ENCODE measurements at places on chromosomes 7 and 10.

- DNase-seq: no peak
Measured at GRCh38 chr7:79923953-79924352, 210.7 kb upstream of the GNAI1 start.

DNA sequence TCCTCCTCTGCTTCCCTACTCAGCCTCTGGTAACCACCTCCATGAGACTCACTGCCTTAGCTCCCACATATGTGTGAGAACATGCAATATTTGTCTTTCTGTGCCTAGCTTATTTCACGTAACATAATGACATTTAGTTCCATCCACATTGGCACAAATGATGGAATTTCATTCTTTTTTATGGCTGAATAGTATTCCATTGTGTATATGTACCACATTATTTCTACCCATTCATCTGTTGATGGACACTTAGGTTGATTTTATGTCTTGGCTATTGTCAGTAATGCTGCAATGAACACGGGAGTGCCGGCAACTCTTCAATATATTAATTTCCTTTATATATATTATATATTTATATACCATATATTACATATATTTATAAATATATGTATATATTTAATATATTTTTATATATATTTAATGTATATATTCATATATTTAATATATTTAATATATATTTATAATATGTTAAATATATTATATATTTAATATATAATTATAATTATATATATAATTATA lies 1046.9 kb downstream of the DNAJB9 start:
- DNase-seq: no peak

GRCh38 chr7:152313831-152314604 lies 121.8 kb downstream of the KMT2C start:
- peak; percentile 82 for DNase-seq

GRCh38 chr10:53957401-53957800 lies 843.6 kb downstream of the PCDH15 start:
- no peak for DNase-seq

DNA sequence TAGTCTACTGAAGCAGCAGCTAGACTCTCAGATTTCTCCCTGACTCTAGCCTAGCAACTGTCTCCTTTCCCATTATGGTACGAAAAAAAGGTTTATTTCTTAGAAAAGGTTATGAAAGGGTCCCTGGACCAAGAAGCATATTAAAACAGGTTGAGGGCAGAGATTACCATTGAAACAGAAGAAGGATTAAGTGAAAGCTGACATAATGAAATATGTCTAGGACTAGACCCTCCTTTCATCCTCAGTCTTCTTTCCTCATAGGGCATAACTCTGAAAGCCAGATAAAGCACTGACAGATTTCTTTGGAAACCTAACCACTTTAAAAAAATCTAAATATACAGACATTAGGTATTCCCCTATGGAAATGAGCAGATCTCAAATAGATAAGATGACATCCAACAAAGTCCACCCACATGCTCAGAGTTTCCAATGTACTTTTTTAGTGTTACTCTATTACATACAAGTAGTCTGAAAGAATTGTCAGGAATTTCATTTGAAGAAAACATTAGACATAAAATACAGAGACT lies 58.6 kb downstream of the JMJD1C start:
- no peak for DNase-seq

DNA sequence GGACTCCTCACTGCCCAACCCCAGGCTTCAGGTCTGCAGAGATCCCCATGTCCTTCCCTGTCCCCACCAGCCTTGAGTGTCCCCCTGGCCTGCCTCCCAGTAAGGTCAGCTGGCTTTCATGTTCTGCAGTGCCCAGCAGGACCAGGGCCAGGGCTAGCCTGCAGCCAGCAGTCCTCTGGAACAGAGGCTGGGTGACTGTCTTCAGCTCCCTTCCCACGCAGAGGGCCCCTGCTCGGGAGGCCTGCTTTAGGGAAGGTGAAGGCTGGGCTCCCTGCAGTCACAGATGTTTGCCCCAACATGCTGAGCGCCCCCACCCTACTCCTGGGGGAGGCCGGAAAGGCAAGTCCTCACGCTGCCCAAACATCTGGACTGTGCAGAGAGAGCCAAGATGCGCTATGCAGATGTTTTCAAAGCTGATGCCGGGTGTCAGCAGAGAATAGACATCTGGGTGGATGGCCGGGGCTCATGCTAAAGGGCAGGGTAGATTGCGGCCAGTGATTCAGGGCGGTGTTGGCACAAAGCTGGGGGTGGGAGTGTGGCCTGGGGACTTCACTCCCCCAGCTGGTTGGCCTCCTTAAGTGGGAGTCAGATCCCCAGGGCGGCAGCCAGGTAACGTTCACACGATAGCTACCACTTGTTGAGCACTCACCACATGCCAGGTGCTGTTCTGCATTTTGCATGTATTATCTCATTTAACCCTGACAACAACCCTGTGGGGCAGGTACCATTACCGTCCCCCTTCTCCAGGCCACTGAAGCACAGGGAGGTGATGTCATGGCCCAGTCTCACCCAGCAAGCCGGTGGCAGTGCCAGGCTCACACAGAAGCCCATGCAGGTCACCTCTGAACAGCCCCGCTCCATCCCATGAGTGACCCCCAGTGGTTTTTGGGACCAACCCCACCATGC lies 71.2 kb upstream of the COL13A1 start:
- DNase-seq: no peak

DNA sequence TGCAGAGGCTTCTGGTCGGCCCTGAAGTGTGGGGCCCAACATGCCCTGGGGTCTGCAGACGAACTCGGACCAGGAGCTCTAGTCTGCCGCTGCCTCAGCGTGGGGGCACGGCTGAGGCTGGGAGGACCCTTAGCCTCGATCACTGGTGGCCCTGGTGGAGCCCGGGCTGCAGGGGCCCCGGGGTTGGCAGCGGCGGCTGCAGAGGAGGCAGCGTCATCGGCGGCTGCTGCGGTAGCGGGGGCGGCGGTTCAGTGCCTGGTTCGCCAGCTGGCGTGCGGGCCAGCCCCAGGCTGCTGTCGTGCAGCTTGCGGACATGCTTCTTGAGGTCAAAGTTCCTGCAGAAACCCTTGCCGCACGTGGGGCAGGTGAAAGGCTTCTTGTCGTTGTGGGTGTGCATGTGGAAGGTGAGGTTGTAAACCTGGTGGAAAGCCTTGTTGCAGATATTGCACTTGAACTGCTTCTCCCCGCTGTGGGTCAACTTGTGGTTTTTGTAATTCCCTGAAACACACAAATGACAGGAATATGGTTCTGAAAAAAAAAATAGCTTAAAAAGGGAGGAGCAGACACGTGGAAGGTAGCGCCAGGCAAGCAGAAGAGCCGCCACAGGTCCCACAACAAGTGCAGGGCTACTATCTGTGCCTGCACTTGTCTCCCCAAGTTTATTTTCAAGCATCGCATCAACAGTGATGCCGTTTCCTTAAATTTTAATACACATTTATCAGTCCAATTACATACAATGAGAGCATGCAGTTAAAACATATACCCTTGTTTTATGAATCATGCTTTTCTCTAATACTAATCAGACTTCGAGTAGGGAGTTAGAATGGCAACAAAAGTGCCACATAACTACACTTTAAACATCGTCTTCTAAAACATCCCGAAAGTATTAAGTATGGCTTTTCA lies 2.4 kb downstream of the FEZF1 start:
- DNase-seq: no peak

GRCh38 chr10:84634636-84635035 lies 306.2 kb downstream of the CCSER2 start:
- DNase-seq: no peak

GRCh38 chr10:101967713-101968112 lies 88.3 kb downstream of the ARMH3 start:
- DNase-seq: peak; percentile 35

- no peak for DNase-seq
Measured at GRCh38 chr7:114533131-114533530, 118.5 kb downstream of the FOXP2 start.

GRCh38 chr10:3760083-3760482 lies 24.9 kb downstream of the KLF6 start:
- DNase-seq: no peak

GRCh38 chr7:115911465-115911864 lies 119.1 kb downstream of the TFEC start:
- no peak for DNase-seq

DNA sequence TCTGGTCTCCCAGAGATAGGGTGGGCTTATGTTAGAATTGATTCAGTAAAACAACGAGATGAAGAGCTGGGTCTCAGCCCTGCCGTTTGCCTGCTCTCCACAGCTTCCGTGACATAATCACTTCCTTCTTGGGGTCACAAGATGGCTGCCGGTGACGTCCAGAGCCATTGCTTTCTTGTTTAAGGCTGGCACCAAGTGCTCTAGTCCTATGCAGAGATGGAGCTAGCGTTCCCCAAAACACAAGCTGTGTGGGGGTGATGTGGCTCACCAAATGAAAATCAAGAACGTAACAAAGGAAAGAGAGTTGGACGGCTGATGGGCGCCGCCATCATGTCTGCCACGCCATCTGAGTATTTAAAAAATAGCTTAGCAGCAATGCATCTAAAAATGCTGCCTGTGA lies 296.1 kb downstream of the CAMK1D start:
- DNase-seq: no peak

DNA sequence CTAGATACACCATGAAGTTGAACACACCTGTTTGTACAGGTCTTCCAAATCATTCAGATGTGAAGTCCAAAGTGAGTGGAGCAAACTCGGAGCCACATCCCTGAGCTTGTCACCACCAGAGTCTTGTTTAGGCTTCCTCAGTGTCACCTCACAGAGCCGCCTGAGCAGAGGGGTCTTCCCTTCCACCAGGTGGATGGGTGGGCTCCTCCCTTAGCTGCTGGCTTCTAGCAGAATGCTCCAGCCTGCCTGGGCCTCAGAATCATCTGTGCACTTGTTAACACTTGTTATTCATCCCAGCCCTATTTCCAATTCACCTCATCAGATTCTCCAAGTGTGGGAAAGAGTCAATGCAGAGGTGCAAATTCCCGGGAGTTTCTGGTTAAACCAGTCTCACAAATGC lies 32.5 kb downstream of the C10orf71 start:
- DNase-seq: no peak

GRCh38 chr10:88389456-88389855 lies 193.7 kb downstream of the RNLS start:
- DNase-seq: no peak

GRCh38 chr7:47325337-47325736 lies 256.6 kb downstream of the TNS3 start:
- DNase-seq: no peak

DNA sequence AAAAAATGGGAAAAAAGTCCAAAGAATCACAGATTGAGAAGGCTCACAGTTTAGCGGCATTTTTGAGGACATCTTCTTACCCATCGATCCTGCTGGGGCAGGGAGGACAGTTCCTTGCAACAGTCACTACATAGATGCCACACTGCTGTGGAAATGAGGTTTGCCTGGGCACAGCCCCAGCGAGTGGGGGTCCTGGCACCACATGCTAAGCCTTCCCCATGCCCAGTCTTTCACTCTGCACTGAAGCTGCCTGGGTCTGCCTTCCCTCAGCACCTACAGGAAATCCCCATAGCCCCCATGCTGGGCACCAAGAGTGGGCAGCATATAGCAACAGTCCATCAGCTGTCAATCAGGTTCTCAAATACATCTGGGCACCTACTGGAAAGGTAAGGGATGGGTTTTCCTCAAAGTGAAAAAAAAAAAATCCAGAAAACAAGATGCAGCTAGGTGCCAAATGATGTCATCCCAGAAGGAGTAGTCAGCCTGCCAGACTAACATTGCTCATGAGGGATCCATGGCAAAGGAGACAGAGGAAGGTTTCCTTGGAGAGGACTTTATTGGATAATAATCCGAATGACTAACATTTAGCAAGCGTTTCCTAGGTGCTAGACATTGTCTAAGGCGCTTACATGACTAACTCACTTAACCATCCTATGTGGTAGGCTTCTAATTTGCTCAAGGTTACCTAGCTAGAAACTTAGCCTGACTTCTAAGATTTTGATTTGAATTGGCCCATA lies 125.7 kb upstream of the CXCL12 start:
- DNase-seq: no peak
